ENCODE measurements at places on chromosomes 2 and 18.

DNA sequence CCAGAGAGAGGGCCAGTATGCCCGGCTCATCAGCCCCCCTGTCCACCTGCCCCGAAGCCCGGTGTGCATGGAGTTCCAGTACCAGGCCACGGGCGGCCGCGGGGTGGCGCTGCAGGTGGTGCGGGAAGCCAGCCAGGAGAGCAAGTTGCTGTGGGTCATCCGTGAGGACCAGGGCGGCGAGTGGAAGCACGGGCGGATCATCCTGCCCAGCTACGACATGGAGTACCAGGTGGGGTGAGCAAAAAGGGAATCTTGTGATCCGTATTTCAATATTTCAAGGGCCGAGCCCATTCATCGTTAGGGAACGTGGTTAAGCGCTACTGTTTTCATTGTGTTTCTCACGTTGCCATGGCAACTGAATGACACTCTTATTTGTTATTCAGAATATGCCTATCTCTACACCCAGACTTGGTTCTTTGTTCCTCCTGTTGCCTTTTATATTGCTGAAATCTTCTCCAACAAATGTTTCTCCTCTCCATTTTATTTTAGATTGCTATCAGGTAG, 81.5 kb downstream of the NRP2 start:
- peak; percentile 31 for DNase-seq

DNA sequence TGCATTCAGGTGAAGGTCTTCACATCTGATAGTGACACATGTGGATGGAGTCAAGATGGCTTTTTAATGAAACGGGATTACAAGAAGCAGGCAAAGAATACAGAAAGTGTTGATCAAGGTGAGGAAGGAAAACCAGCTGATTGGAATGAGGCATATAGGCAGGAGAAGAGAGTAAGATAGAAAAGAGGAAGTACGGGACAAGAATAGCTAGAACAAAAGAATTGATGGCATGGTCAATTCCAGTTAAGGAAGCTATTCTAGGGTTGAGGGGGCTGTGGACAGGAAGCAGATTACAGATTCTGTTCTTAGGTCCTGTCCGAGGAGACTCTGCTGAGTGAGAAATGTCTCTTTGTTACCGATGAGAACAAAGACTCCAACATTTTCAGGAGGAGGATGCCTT, 13.2 kb upstream of the NCK2 start:
- DNase-seq: no peak

GRCh38 chr2:68589963-68590362, 53.4 kb upstream of the PROKR1 start:
- no peak for DNase-seq

DNA sequence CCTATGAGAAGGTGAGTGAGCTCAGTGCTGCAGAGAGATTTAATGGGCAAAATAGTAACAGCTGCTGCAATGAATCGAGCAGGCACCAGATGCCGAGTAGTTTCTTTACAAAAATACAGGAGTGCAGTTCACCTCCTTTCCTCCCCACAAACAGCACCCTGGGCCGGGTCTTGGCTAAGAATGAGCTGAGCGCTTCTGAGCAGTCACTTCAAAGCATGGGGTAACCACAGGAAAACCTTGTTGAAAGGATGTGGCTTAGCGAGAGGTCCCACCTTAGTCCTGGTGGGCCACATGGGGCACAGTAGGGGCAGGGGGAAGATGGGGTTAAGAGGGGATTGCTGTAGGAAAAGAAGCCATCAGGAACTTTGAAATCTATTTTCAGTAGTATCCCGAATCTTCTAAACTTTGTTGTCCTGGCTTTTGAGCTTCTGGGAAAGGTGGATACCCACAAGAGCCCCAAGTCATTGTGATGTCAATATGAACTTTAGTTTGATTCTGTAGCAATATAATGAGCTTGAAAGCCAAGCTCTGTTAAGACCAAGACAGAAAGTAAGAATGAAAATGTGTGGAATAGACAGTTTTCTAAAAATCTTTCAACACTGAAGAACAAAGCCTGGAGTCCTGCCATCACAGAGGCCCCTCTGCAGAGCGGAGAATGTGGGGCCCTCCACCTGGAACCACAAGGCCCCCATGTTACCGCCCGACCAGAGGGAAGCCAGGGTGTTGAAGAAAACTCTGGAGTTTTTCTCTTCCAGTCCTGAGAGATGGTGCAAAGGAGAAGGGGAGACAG, 101.0 kb upstream of the ZNF236 start:
- DNase-seq: no peak

GRCh38 chr2:168208652-168209051, 38.7 kb downstream of the STK39 start:
- no peak for DNase-seq

Measured in EL (cell line).